Right lobe of liver (tissue), 6 donors: ENCODE measurements at places on chromosomes 11 and 22. TPM values are rescaled to one million over a fixed set of nuclear protein-coding genes. Genes with fewer than 3 reads are reported as not detected.

DNA sequence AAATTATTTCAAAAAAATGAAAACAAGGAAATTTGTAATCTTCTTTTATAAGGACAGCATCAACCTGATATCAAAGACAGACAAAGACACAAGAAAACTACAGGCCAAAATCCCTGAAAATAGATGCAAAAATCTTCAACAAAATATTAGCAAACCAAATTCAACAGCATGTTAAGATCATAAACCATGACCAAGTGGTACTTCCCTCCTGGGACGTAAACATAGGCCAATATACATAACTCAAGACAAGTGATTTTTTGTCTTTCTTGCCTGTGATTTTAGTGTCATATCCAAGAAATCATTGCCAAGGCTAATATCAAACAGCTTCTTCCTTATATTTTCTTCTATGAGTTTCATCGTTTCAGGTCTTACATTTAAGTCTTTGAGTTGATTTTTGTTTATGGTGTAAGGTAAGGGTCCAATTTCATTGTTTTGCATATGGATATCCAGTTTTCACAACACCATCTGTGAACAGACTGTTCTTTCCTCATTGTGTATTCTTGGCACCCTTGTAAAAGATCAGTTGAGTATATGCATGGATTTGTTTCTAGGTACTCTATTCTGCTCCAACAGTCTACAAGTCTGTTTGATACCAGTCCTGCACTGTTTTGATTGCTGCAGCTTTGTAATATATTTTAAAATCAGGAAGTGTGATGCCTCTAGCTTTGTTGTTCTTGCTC lies 50.0 kb downstream of the SBF2 start:
- no peak overlapping the region for H3K27ac ChIP-seq
- H3K36me3 ChIP-seq = no peaks in the 10 kb centered on the region
- no peak for DNase-seq
- H3K27me3 ChIP-seq = no peaks in the 10 kb centered on the region

Gene APOBEC3H
- not detected for total RNA-seq

DNA sequence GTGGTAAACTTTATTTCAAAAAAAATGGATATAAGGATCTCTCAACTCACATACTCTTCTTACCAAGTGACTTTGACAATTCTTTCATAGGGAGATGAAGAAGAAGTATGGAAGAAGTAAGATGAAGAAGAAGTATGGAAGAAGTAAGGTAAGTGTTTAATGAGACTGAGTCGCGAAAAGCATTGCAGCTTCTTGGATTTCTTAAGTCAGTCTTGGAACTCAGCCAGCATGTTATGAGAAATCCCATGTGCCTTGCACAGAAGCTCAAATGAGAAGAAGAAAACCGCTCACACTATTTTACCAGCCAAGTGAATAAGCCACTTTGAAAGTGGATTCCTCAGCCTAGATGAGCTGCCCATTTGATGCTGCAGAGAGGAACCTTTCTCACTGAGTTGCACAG lies 332.0 kb upstream of the CCDC179 start:
- no peaks in the 10 kb centered on the region for H3K27me3 ChIP-seq
- DNase-seq = no peak
- H3K36me3 ChIP-seq = no peaks in the 10 kb centered on the region
- no peak overlapping the region for H3K27ac ChIP-seq
- no peak overlapping the region for H3K4me3 ChIP-seq

Gene CHID1
- 69.4 TPM for total RNA-seq

DNA sequence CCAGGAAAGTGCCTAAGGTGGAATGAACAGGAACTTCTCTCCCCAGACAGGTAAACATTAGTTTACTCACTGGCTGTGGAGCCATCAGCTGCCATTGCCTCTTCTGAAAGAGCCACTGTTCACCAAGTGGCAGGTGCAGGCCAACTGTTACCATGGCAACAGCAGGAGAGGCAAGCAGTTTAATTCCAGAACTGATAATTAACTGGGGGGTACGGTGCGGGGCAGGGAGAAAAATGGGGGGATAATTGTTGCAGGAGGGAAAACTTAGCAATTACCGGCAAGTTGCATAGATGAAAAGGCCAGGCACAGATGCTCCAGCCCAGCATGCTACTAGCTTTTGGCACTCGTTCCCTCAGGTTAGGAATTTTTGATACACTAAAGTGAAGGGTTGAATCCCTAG lies 85.1 kb downstream of the TRIM44 start:
- no peak overlapping the region for H3K27ac ChIP-seq
- no peaks in the 10 kb centered on the region for H3K4me1 ChIP-seq
- no peak for DNase-seq
- no peaks in the 10 kb centered on the region for H3K27me3 ChIP-seq

GRCh38 chr22:30989474-30989873 lies 20.4 kb downstream of the TUG1 start:
- no peaks in the 10 kb centered on the region for H3K27me3 ChIP-seq
- no peak for DNase-seq
- H3K27ac ChIP-seq = no peak overlapping the region
- H3K36me3 ChIP-seq = no peaks in the 10 kb centered on the region
- no peak overlapping the region for H3K4me3 ChIP-seq
- no peaks in the 10 kb centered on the region for H3K4me1 ChIP-seq

GRCh38 chr11:104602643-104603042 lies 295.6 kb downstream of the CASP12 start:
- H3K4me3 ChIP-seq = no peak overlapping the region
- no peaks in the 10 kb centered on the region for H3K4me1 ChIP-seq
- no peaks in the 10 kb centered on the region for H3K36me3 ChIP-seq
- H3K27me3 ChIP-seq = no peaks in the 10 kb centered on the region
- no peak for DNase-seq
- no peak overlapping the region for H3K27ac ChIP-seq

Gene ASCL2
- total RNA-seq = 0.74 TPM

DNA sequence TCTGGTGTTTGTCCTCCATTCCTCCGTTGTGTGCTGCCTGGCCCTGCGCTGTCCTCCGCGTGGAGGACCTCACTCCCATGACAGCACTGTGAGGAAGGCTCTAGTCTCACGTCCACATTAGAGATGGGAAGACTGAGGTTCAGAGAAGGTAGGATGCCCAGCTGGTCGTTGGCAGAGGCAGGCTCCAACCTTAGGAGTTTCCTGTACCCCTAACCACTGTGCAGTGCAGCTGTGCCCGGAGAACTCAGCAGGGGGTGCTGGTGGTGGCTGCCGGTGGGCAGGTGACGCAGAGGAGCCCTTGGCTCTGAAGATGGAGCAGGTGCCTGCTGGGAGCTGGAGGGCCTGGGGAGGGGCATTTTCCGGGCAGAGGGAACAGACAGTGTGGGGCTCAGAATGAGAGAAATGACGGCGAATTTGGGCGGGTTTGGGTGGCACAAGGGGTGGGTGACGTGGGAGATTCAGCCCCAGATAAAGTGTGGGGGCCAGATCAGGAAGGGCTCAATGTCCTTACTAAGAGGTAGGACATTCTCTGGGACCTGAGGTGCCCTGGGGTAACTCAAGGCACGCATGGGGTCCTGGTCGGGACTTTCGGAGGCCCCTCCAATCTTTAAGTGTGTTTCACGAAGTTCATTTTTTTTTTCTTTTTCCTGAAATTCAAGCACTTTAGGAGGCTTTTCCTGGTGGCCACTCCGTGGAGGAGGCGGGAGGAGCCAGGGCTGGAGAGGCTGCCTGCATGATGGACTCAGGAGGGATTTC lies 535.0 kb downstream of the TBC1D22A start:
- no peak overlapping the region for H3K27ac ChIP-seq
- H3K4me3 ChIP-seq = no peak overlapping the region
- no peak for DNase-seq
- H3K36me3 ChIP-seq = no peaks in the 10 kb centered on the region
- H3K4me1 ChIP-seq = no peaks in the 10 kb centered on the region

GRCh38 chr11:105923807-105924206 lies 98.2 kb downstream of the MSANTD4 start:
- H3K27ac ChIP-seq = no peak overlapping the region
- H3K27me3 ChIP-seq = no peaks in the 10 kb centered on the region
- no peak for DNase-seq
- H3K4me3 ChIP-seq = no peak overlapping the region
- no peaks in the 10 kb centered on the region for H3K4me1 ChIP-seq
- H3K36me3 ChIP-seq = no peaks in the 10 kb centered on the region

Gene RIN1
- 1.6 TPM for total RNA-seq

GRCh38 chr22:34579519-34579918 lies 486.4 kb upstream of the ISX start:
- H3K27me3 ChIP-seq = no peaks in the 10 kb centered on the region
- no peak overlapping the region for H3K4me3 ChIP-seq
- no peak for DNase-seq
- H3K27ac ChIP-seq = no peak overlapping the region
- H3K4me1 ChIP-seq = no peaks in the 10 kb centered on the region

Gene SPA17
- 0.23 TPM for total RNA-seq

Gene DLG2
- 2.9 TPM for total RNA-seq

- no peaks in the 10 kb centered on the region for H3K36me3 ChIP-seq
- no peaks in the 10 kb centered on the region for H3K4me1 ChIP-seq
- H3K27me3 ChIP-seq = no peaks in the 10 kb centered on the region
- H3K4me3 ChIP-seq = no peak overlapping the region
- H3K27ac ChIP-seq = no peak overlapping the region
- no peak for DNase-seq
These were observed 21.7 kb downstream of the RASSF10 start for GRCh38 chr11:13030857-13031256.
